ENCODE measurements at places on chromosomes 7 and 10. TPM values are rescaled to one million over a fixed set of nuclear protein-coding genes. Genes with fewer than 3 reads are reported as not detected.

PNLIPRP1 gene
- total RNA-seq = 1.4 TPM

CPVL gene
- 16.6 TPM for total RNA-seq

NPS gene
- not detected for total RNA-seq

TEX36 gene
- total RNA-seq = not detected

ACBD7 gene
- total RNA-seq = 1.9 TPM

RNLS gene
- 11.6 TPM for total RNA-seq

APBB1IP gene
- 26.0 TPM for total RNA-seq

PAPSS2 gene
- 100 TPM for total RNA-seq

PRF1 gene
- total RNA-seq = 5.1 TPM

IFIT1 gene
- total RNA-seq = 16.9 TPM

ARHGAP21 gene
- total RNA-seq = 72.3 TPM

All from lung (tissue), 17 donors.